ENCODE measurements at places on chromosomes 16 and 17.

- DNase-seq: no peak
Measured at GRCh38 chr16:15576960-15577958, 65.7 kb downstream of the MARF1 start.

- DNase-seq: no peak
Measured at GRCh38 chr17:354651-355556, 2.3 kb upstream of the RPH3AL start.

DNA sequence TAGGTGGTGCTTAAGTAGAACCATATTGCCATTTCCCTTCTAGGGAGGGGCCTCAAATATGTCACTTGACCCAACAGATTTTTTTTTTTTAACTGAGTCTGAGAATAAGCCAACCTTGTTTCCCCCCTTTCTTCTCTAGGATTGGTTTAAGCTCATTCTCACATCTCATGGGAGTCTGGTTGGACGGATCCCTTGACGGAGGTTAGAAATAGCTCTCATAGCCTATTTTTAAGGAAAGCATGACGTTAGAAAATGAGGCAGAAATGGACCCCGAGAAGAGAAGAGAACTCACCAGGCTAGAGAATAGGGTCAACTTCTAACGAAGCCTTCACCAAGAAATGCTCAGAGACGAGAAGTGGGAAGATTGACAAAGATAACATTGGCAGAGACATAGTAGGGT lies 95.1 kb upstream of the ZFHX3 start:
- no peak for DNase-seq

DNA sequence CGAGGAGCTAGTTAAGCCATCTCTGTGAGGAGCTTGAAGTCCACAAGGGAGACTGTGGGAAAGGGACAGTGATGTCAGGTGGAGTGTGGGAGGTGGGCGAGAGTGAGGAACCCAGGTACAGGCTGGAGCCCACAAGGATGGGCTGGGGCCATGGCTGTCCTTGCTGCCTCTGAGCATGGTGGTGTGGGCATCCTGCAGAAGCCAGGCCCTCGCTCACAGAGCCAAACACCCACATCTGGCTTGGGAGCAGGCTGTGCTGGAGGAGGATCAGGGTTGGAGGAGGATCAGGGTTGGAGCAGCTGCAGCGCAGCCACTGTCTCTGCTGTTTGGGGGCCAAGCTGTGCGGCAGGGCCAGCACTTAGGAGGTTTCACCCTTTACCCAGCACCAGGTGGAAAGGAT lies 58.2 kb upstream of the ENPP7 start:
- DNase-seq: no peak

GRCh38 chr17:68328676-68329075 lies 37.4 kb downstream of the ARSG start:
- DNase-seq: no peak

GRCh38 chr17:38705803-38706504 lies 881 bp downstream of the MLLT6 start:
- no peak for DNase-seq

- peak; percentile 51 for DNase-seq
Measured at GRCh38 chr17:79045842-79046196, 21.9 kb downstream of the C1QTNF1 start.

- no peak for DNase-seq
Measured at GRCh38 chr16:930511-930910, 40.3 kb downstream of the LMF1 start.

DNA sequence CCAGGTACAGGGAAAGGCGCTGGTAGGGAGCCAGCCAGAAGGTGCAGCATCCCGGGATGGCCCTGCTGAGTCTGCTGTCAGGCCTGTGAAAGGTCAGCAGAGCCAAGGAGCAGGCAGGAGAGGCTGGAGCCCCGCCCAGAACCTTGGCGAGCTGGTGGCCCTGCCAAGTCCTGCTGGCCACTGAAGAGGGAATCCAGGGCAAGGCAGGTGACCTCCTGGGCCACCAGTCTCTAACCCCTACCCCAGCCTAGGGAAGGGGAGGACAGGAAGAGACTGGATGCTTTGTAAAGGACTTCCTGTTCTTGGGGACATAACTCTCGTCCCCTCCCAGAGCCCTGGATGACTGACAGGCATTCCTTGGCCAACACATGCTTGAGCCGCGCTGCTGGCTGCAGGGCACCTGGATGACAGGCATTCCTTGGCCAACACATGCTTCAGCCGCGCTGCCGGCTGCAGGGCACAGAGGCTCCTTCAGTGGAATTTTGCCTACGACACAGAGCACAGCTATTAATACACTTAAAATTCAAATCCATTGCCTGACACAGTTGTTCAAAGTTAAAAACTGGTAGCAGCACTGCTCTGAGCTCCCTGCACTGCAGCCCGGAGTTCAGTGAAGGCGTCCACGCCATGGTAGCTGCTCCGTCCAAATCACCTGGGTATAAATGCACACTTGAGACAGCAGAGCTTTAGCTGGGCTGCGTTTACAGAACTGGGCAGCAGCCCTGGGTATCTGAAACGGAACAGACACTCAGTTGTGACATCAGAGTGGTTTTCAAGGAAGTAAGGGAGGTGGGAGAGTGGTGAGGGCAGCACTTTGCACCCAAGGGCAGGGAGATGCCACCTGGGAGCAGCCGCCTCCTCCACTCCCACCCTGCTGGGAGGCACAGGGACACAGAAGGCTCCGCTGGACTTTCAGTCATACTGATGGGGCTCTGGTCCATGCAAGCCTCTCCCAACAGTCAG lies 2.0 kb upstream of the BRICD5 start:
- DNase-seq: no peak

GRCh38 chr17:27504188-27504995 lies 48.1 kb downstream of the KSR1 start:
- no peak for DNase-seq

GRCh38 chr16:66728804-66729203 lies 22.6 kb downstream of the DYNC1LI2 start:
- DNase-seq: no peak

DNA sequence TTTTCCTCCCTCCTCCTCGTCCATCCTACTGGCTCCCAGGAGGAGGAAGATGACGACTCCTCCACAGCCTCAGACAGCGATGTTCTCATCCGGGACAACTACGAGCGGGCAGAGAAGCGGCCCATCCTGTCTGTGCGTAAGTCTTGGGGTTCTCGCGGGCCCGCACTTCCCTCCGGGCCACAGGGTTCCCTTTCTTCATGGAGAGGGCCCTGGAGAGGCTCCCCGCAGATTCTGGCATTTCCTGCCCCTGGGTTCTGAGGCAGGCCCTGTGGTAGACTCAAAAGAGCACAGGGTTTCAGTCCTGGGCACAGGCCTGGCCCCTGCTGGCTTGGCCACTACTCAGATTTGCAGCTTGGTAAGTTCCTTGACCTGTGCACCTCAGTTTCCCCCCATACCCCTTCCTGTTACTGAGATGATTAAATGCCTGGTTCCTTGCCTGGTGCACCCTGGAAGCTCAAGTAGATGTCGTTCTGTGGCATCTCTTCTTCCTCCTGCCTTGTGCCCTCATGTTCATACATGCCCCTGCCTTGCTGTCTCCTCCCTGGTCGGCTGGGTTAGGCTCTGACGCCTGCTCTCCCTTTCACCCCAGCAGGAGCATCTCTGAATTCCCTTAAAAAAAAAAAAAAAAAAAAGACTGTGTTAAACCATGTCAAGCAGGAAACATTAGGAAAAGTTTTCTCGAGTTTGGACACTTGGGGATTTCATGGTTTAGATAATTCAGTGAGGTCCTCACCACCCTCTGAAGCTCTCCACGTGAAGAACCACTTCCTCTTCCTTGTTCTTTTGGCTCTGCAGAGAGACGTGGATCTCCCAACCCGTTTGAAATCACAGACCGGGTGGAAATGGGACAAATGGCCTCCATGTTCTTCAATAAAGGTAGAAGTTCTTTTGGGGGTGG lies 14.3 kb upstream of the NAT9 start:
- no peak for DNase-seq

- no peak for DNase-seq
Measured at GRCh38 chr17:1110862-1111598, 68.8 kb downstream of the ABR start.

DNA sequence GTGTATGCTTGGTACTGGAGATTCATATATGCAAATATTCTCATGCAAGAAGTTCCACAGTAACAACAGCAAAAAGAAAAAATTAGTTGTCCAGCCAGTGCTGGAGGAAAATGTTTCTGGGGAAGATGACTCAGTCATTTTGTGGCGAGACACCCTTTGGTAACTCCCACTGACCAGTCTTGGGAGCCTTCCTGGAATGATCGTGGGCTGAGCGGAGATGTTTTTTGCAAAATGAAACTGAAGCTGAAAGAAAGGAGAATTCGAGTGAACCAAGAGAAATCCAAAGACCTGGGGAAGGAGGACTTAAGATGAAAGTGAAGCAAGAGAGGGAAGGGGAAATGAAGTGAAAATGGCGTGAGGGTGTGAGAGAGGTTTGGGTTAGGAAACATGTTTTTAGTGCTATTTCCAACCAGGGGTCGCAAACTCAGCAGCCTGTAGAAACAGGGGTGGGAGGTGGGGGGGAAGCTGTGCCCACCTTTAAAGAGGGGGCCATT lies 5.2 kb downstream of the ITPRIPL2 start:
- DNase-seq: no peak

- DNase-seq: no peak
Measured at GRCh38 chr17:81646869-81647600, 9.3 kb downstream of the PDE6G start.

DNA sequence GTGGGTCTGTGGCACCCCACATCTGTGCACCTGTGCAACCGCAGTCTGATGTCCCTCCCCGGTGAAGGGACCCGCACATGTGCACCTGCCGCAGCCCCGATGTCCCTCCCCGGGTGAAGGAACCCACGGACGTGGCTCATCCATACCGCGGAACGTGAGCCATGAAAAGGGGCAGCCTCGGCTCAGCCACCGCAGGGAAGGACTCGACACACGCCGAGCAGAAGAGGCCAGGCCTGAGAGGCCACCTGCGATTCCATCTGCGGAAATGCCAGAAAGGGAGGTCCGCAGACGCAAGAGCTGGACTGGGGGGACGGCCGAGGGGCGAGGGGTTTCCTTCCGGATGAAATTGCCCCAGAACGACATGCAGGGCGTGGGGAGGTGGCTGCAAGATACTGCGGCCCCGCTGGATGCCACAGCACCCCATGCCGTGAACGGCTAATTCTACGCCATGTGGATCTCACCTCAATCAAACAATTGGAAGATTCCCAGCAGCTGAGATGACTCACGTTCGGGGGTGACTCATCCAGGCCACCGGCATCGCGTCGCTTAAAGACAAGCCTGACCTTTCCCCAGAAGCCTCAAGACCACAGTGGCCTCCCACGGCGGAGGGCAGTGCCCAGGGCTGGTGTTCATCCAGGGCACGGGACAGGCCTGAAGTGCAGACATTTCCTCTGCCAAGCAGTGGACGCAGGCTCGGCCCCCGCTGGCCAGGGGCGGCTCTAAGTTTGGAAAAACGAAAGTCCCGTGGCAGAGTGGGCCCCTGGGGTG lies 21.0 kb downstream of the SOX8 start:
- peak; percentile 58 for DNase-seq

DNA sequence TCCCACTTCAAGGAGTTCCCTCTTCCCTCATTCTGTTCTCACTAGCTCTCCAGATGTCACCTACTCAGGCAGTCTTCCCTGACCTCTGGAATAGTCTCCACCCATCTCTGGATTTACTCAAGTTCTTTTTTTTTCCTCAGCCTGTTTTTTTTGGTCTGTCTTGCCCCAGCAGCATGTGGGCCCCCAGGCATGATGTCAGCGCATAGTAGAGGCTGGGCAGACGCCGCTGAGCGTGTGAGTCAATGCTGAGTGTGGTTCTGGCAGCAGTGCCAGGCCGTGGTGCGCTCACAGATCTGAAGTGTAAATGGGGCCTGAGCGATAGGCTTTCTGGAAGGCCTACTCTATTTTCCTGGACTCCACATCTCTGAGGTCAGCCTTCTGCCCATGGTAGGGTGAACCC lies 2.7 kb upstream of the KCNJ18 start:
- DNase-seq: no peak

DNA sequence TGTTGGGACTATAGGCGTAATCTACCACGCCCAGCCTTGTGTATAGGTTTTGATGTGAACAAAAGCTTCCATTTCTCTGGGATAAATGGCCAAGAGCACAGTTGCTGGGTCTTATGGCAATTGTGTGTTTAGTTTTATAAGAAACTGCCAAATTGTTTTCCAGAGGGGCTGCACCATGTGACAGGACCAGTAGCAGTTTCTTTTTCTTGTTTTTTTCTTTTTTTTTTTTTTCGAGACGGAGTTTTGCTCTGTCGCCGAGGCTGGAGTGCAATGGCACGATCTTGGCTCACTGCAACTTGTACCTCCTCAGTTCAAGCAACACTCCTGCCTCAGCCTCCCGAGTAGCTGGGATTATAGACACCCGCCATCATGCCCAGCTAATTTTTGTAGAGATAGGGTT lies 34.3 kb upstream of the CBX4 start:
- no peak for DNase-seq

GRCh38 chr16:75733305-75734211 lies 7.3 kb upstream of the CPHXL start:
- DNase-seq: no peak

DNA sequence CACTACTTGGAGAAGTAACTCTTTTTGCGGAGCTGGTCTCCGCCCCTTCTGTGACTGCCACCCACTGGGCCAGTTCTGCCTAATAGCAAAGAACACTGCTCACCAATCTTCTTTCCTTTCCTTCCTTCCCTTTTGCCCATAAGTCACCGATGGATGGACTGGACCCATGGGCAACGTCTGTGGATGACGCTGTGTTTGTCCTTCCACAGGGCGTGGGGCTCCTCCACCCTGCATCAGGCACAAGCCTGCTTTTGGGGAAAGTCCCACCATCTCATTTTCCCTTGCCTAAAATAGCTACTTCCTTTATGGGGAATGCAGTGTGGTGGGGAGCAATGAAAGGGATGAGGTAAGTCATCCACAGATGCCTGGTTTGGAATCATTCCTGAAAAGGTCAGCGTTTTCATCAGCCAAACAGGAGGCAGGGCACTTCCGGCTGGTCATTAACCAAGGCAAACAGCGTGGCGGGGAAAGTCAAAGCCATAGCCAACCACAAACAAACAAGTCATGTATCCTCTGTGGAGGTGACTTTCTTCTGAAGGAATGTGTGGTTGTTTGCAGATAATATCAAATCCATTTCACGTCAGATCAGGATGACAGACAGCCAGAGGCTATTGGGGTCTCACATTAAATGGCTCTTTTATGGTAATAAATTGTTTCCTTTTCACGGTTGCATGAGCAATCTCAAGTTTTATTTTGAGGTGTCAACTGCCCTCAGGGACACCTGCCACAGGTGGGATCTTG lies 30.7 kb upstream of the MED9 start:
- DNase-seq: no peak

DNA sequence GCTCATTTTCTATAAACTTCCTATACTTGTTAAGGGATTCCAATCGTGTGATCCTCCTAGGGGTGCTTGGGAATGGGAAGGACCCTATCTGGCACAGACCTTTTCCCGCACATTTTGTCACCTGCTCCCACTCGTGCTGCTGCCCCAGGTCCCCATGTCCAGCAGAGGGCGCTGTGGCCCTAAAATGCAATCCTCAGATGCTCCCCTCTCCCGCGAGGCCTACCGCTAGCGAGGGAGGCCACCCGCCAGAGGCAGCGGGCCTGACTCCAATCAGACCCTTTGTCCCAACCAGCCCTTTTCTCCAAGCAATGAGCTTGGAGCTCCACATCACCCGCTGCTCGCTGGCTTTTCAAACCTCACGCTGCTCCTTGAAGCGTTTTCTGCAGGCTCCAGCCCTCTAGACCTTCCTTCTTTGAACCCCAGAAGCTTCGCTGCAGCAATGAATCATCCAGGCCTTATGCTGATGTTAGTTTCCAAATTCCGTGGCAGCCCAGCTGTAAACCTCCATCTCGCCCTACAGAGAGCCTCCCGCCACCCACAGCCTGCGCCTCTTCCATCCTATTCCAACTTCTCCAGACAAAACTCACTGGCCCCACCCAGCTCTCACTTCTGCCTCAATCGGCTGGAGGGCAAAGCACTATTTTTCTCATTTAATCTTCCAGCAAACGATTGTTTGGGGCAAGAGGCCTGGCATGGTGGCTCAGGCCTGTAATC lies 23.6 kb upstream of the FZD2 start:
- DNase-seq: peak; percentile 91

All from activated CD8-positive, alpha-beta memory T cell treated with anti-CD3 and anti-CD28 coated beads for 48 hours (primary cell).